ENCODE measurements at places on chromosomes 4 and X.

- DNase-seq = no peak
Observed at GRCh38 chr4:110236324-110236723, 37.9 kb upstream of the ELOVL6 start.

DNA sequence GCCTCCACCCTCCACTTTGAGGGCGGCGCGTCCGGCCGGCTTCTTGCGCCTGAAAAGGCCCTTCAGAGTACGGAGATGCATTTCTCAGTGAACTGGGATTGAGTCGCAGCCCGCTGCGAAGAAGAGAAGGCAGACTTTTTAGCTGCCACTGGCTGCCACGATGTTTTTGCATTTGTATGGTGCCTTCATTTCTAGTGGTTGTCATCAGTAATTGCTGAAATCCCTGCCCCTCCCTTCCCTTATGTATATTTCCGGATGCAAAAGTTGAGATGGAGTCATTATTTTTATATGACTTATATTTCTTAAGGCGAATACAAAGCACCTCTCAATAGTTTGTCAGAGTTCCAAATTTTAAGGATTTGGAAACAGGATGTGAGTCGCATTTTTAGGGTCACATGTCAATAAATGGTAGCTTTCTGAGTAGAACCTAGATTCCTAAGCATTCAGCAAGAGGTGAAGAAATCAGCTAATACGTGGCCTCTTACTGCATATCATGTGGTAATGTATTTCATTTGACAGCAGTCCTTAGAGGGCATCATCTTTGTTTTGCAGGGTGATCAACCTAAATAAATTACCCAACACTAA is 658 bp downstream of the ATP6AP2 start:
- DNase-seq = peak; percentile 41

GRCh38 chr4:177419434-177419833 is 22.8 kb downstream of the AGA start:
- DNase-seq = no peak

DNA sequence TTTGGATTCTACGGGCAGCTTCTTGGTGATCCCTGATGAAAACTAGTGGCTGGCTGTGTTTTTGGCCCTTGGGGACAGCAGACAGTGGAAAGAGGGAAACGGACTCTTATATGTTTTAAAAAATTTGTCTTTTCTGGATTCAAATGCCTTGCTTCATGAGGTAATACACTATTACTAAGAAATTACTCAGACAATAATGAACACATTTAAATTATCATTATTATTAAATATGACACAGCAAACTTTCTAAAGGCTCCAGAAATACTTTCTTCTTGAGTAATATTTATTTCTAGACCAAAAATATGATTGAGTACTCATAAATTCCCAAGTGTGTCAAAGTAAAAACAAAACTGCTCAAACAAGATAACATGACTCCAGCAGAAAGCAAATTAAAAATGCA is 520.7 kb upstream of the AADAT start:
- DNase-seq = no peak

DNA sequence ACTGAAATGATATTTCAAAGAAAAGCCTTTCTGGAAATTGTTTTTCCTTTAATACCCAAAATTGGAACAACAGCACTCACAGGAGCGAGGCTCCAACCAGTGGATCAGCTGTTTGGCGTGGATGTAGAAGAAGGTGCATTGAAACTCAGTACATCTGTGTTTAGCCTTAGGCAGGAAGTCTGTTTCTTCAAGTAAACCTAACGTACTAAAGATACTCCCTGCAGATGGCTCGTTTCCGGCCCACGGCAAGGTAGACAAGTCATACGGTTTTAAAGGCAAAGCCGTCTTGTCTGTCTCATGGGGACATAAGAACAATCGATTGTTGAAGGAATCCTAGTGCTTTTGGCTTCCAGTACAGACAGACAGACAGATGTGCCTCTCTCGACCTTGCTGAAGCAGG is 50.0 kb upstream of the CLCN4 start:
- no peak for DNase-seq

DNA sequence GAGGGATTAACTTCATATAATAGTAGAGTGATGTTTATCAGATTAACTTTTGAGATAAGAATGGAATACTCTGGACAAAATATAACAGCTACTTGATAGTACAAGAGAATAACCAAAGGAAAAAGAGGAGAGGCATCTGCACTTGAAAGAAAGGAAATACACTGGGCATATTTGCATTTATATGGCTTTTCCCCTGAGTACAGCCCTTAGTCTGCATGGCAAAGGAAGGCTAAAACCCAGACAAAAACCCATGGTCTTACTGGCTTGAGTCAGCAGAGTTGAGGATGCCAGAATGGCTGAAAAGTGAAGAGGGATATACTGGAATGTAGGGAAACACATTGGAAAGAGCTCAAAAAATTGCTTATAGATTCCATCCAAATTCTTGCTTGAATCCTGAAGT is 101.6 kb downstream of the COL4A5 start:
- DNase-seq = no peak

GRCh38 chr4:99324361-99324760 is 3.2 kb upstream of the ADH1B start:
- no peak for DNase-seq

- peak; percentile 13 for DNase-seq
Observed at GRCh38 chr4:186137196-186137794, 32.8 kb downstream of the FAM149A start.

DNA sequence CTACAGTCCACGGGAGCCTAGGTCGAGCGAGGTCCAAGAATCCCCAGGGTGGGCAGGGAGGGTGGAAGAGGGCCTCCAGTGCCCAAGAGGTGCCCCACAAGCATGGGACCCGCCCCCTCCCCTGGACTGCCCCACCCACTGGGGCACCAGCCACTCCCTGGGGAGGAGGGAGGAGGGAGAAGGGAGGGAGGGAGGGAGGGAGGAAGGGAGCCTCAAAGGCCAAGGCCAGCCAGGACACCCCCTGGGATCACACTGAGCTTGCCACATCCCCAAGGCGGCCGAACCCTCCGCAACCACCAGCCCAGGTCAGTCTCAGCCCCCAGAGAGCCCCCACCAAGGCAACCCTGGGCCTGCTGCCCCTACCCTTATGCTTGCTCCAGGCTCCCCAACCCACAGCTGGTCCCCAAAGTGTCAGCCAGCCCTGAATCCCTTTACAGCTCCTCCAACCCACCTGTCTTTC is at the start of gene GATA1:
Gene GATA1, plus strand, starts transcription at position 250 of the 460 bp plus-strand sequence. CDS start 4,520 bp downstream, outside the sequence.
- DNase-seq = no peak

- DNase-seq = peak; percentile 4
Observed at GRCh38 chr4:60313611-60314178, 886.4 kb upstream of the ADGRL3 start.
